ENCODE measurements at places on chromosomes 16 and 17.

DNA sequence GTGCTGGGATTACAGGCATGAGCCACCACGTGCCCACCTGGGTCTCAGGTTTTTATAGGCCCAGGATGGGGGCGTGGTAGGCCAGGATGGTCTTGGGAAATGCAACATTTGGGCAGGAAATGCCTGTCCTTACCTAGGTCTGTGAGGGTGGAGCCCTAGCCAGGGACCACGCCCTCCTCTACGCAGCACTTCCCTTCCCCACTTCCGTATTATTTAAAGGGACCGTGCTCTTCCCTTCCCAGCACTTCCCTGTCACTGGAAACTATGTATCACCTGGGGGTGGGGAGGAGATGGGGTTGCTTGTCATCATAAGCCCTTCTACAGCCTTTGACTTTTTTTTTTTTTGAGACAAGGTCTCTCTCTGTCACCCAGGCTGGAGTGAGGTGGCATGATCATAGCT, 238.9 kb upstream of the NLRP1 start:
- DNase-seq, result no peak

- no peak for DNase-seq
Observed at GRCh38 chr17:27504188-27504995, 48.1 kb downstream of the KSR1 start.

DNA sequence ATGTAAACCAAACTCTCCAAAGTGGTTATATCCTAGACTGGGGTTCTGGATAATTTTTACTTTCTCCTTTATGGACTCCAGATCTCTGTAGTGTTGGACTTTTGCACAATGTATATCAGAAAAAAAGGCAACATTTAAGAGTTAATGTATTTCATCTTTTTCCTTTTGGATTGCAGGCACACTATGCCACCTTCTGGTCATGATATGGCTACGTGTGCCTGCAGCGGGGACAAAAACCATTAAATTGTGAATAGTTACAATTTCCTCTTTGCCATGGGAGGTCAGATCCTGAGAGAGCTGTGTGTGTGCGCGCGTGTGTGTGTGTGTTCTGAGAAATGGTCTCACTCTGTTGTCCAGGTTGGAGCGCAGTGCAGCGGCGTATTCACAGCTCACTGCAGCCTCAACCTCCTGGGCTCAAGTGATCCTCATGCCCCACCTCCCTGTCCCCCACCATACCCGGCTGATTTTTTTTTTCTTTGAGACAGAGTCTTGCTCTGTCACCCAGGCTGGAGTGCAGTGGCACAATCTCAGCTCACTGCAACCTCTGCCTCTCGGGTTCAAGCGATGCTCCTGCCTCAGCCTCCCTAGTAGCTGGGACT, 4.3 kb upstream of the SGF29 start:
- DNase-seq, result no peak

DNA sequence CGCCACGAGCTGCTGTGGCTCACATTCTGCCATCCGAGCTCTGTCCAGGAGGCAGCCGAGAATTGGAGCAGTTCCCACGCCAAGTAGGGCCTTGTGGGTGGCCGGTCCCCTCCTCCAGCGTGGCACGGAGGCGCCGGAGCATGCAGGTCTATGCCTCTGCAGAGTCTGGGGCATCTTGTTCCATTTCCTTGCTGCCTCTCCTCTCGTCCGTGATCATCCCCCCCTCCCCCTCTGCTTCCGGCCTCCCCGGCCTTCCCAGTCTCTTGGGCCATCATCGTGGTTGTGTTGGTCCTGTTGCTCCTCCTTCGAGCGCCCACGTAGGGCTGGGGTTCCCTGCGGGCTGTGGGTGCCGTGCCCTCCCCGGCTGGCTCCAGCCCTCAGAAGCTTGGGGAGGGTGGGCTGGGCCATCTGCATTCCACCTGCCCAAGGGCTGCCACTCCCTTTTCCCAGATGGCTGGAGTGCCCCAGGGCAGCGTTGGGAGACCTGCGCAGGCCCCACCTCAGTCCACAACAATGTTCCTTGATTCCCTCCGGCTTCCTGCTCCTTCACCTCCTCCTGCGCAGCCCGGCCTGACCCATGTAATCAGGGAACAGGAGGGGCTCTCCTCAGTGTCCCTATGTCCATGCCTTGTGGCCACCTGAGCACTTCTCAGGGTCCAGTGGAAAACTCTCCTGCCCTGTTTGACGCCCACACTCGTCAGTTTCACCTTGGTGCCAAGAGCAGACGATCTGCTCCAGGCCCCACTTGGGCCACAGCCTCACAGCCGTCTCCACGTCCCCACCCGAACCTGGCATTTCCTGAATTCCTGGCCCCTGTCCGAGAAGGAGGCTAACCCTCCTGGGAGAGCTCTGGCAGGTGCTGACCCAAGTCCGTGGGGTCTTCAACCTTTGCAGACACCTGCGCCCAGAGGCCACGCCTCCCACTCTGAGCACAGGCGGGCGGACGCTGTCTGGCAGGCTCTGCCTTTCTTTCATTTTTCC, 37.1 kb downstream of the BAIAP2 start:
- no peak for DNase-seq

Data from head of caudate nucleus (tissue), 42 donors.